Activated naive CD8-positive, alpha-beta T cell treated with anti-CD3 and anti-CD28 coated beads, Interleukin-2, amount 10 ng/mL, durations not matched to agents 7 days and 5 days (primary cell): ENCODE measurements at places on chromosomes 7 and 10. TPM values are rescaled to one million over a fixed set of nuclear protein-coding genes. Genes with fewer than 3 reads are reported as not detected.

EPHB6 gene
- total RNA-seq = 20.1 TPM

MLXIPL gene
- not detected for total RNA-seq

SPDYE11 gene
- total RNA-seq = not detected

DNA sequence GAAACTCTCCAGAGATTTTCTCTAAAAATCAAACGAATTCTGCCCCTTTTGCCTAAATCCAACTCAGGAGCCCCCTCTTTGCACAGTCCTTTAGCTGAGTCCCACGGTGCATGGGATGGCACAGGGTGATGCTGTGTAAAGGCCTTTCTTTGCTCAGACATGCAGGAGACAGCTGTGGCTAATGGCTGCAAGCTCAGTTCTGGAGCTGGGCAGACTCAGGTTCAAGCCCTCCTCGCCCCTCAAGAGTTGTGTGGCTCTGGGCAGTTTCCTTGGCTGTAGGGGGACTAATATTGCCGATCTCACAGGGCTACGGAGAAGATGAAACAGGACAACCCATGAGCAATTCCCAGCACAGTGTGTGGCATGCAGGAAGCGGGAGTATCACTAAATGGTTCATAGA is 42.6 kb downstream of the CLEC2L start:
- no peak for DNase-seq

GRCh38 chr10:18190840-18191239 is 50.6 kb downstream of the CACNB2 start:
- no peak for DNase-seq

DNA sequence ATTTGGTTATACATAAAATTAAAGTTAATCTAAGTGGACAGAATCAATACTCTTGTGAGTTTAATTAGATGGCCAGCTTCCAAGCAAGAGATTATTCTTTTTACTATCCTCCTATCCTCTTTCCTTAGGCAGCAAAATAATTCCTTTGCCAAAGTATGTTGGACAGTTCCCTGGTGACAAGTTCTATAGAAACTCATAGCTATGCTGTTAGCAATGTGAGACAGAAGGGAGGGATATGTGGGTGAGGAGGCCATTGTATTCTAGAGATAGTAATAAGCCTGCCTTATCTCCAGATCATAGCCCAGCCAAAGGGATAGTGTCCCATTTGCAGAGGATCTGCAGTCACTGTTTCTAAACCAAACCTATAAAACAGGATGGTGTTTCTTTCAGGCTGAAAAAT is 181.6 kb upstream of the HDAC9 start:
- DNase-seq = no peak

CYP2E1 gene
- 0.65 TPM for total RNA-seq

DNA sequence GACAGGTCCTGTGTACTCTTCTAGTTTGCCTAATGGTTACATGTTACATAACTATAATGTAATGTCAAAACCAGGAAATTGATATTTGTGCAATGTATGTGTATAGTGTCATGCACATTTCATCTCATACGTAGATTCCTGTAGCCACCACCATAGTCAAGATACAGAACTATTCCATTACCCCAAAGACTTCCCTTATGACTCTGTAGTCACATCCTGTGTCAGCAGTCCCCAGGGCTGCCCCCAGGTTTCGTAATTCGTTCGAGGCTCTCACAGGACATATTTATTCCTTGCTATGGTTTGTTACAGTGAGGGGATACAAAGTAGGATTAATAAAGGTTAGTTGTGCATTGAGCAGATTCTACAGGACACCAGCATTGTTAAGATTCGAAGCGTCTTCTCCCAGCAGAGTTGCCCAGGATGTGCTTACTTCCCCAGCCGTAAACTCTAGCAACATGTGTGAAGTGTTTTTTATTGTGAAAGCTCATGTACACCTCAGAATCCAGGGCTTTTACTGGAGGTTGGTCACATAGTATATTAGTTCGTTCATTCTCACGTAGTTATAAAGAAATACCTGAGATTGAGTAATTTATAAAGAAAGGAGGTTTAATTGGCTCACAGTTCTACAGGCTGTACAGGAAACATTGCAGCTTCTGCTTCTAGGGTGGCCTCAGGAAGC is 18.6 kb downstream of the RABGEF1 start:
- DNase-seq = no peak

DNA sequence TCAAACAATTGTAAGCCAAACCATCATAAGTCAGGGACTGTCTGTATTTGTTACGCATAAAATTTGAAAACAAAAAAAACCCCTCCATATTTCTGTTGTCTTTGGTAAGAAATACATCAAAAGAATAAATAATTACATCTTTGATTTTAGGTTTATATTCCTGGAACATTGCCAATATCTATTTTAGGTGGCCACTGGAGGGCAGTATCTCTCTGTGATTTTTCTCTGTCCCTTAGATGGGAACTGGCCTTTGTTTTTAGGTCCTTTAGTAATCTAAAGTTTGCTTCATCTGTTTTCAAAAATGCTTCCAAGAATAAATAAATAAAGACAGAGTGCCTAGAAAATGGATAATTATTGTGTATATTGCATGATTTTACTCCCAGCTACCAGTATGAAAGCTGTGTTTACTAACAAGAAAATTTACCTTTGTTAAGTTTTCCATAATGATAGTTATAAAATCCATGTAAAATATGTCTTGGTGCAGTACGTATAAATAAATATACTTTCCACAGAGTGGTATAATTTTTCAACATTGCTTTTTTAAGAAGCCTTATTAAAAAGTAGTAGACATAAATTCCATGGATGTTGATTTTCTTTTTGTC is 64.2 kb downstream of the PHYHIPL start:
- no peak for DNase-seq

- DNase-seq = no peak
Observed at GRCh38 chr7:143147070-143147469, 15.2 kb downstream of the PIP start.

NODAL gene
- total RNA-seq = not detected

DNA sequence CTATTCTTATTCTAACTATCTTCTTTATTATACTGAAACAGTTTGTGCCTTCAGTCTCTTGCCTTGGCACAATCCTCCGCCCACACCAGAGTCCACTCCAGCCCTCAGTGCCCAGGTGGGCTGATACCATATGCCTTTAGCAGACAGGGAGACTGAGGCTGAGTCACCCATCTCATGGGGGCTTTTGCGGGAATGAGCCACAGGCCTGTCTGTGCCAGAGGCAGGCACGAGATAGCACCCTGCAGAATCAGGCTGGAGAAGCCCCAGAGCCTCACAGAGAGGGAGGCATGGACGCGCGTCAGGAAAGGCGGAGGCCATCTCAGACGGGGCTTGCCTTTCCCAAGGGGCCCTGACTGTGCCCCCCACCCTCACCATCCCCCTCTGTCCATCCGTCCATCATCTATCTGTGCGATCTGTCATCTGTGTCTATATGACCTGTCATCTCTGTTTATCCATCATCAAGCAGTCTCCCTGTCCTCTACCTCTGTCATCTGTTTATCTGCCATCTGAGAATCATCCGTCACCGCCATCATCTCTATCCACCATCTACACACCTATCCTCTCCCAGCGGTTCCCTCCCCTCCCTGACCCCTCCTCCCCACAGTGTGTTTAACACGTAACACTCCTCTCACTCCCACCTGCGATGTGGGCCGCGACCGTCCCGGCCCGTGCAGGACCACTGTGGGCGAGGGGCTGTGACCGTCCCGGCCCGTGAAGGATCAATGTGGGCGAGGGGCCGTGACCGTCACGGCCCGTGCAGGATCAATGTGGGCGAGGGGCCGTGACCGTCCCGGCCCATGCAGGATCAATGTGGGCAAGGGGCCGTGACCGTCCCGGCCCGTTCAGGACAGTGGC is 7.3 kb upstream of the ADAP1 start:
- no peak for DNase-seq

DNA sequence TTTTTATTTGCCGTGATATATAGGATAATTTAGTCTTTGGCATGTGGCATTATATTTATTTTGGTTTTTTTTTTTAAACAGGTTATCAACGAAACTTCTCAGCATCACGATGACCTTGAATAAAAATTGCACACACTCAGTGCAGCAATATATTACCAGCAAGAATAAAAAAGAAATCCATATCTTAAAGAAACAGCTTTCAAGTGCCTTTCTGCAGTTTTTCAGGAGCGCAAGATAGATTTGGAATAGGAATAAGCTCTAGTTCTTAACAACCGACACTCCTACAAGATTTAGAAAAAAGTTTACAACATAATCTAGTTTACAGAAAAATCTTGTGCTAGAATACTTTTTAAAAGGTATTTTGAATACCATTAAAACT is 9.1 kb downstream of the VIM start:
- DNase-seq = no peak

GRCh38 chr7:50339990-50340500 is 35.5 kb downstream of the IKZF1 start:
- peak; percentile 67 for DNase-seq

GRCh38 chr10:113313048-113313602 is 239.7 kb upstream of the HABP2 start:
- DNase-seq = no peak

DYDC2 gene
- total RNA-seq = not detected

DNA sequence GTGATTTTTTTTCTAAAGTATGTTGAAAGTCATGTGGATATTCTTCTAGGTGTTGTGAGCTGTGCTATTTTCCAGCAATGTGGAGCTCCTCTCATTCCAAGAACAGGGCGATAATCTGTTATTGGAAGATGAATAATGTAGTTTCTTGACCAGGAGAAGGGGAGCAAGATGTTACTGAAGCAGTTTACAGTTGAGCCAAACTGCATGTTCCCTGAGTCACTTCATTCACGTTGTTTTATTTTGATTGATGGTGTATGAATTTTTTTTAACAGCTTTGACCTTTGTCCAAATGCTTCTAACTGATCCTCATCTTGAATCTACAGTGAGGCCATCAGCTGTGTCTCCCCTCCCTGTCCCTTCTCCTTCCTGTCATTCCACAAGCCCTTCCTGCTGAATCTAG is 277.1 kb upstream of the KLF6 start:
- DNase-seq = no peak

DNA sequence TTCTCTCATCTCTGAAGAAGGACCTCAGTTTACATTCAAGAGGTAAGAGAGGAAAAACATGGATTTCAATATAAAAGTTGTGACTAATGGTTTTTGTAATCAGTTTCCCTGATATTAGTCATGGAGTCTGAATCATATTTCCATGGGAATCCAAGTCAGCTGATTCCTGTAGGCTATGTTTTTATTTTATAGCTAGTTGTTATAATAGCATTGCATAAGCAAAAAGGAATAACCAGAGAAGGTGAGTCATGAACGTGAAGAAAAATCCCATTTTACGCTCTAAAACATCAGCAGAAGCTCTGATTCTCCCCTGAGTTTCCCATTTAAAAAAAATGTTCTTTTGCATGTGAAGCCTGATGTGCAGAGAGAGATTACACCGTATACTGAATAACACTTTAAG is 299.3 kb downstream of the SFMBT2 start:
- DNase-seq = no peak

DNA2 gene
- total RNA-seq = 35.0 TPM

DNA sequence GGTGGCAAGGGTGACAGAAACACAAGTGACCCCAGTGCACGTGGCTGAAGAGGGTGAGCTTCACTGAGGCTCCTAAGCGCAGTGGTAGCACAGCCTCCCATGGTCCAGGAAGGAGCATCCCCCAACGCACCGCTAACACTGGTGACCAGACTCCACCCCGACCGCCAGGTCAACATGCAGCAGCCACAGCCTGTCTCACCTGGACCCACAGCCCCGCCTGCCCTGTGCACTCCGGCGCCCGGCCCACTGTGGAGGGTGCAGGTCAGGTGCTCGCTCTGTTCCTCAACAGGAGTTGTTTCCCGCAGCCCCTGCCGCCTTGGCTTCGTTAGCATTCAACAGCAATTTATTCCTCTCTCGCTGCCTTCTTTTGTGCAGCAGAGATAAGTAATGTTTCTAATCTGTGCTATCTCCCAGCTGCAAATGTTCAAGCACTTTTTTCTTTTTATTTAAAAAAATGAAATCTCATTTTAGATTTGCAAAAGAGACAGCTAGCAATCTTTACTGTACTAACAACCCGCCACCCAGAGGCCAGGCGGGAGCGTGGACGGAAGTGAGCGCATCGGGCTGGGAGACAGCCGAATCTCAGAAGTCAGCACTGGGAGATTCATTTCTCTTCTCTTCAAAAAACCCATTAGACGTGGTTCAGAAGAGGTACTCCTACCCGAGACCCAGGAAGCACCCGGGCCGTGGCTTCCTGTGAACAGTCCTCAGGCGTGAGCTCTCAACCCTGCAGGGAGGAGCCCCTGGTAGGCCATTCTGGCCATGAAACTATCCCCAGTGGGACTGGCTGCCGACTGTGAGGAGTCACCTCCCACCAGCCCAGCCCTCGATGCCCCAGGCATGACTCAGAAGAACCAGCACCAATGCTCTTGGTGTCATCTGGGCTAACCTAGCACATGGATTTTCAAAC is 133.4 kb downstream of the MAD1L1 start:
- peak; percentile 59 for DNase-seq

GRCh38 chr7:137399827-137400823 is 56.6 kb upstream of the PTN start:
- no peak for DNase-seq

- no peak for DNase-seq
Observed at GRCh38 chr7:29113384-29114102, 32.8 kb downstream of the CPVL start.

GRCh38 chr10:95245425-95246055 is 45.3 kb downstream of the PDLIM1 start:
- DNase-seq = no peak

CARD11 gene
- total RNA-seq = 151 TPM

- DNase-seq = no peak
Observed at GRCh38 chr7:1367501-1368183, 91.6 kb downstream of the MICALL2 start.

MSS51 gene
- 4.0 TPM for total RNA-seq

DNA sequence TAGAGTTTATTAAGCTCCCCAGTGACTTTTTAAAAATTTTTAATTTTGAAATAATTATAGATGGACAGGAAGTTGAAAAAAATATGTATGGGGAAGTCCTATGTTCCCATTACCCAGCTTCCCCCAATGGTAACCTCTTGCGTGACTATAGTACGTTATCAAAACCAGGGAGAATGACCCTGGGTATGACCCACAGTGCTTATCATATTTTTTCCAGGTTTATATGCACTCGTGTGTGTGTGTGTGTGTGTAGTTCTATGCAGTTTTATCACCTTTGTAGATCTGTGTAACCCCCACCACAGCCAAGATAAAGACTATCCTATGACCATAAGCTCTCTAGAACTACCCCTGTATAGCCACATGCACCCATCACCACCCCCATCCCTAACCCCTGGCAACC is 72.8 kb downstream of the TBXAS1 start:
- no peak for DNase-seq

DNA sequence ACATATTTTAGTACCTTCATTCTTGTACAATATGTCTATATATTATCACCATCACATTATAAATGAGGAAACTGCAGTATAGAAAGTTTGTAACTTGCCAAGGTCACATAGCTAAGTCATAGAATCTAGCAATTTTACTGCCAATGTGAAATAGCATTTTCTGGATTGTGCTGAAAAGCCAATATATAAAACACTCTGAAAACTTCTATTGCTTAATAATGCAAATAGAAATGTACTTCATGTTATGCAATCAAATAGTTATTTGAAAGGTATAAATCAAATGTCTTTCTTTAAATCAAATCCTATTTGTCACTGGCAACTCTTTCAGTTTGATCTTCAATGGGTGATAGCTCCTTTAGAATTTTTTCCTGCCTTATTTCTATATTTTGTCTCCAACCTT is 129.5 kb downstream of the TMEM26 start:
- DNase-seq = no peak
